ENCODE measurements at places on chromosomes 5 and 9. TPM values are rescaled to one million over a fixed set of nuclear protein-coding genes. Genes with fewer than 3 reads are reported as not detected.

The MPDZ gene
- total RNA-seq: not detected

The C9orf153 gene
- 0.35 TPM for total RNA-seq

The SLC25A2 gene
- 0.52 TPM for total RNA-seq

The RAD17 gene
- 26.8 TPM for total RNA-seq

The FAM153A gene
- 8.4 TPM for total RNA-seq
